GM20000 (cell line): ENCODE measurements at places on chromosomes 12 and 14.

GRCh38 chr14:89853936-89854693, 100.4 kb downstream of the EFCAB11 start:
- no peak for DNase-seq

- no peak for DNase-seq
Observed at GRCh38 chr12:10366875-10367274, 23.0 kb downstream of the KLRK1 start.

- DNase-seq: no peak
Observed at GRCh38 chr12:5260086-5260485, 171.8 kb upstream of the NTF3 start.

DNA sequence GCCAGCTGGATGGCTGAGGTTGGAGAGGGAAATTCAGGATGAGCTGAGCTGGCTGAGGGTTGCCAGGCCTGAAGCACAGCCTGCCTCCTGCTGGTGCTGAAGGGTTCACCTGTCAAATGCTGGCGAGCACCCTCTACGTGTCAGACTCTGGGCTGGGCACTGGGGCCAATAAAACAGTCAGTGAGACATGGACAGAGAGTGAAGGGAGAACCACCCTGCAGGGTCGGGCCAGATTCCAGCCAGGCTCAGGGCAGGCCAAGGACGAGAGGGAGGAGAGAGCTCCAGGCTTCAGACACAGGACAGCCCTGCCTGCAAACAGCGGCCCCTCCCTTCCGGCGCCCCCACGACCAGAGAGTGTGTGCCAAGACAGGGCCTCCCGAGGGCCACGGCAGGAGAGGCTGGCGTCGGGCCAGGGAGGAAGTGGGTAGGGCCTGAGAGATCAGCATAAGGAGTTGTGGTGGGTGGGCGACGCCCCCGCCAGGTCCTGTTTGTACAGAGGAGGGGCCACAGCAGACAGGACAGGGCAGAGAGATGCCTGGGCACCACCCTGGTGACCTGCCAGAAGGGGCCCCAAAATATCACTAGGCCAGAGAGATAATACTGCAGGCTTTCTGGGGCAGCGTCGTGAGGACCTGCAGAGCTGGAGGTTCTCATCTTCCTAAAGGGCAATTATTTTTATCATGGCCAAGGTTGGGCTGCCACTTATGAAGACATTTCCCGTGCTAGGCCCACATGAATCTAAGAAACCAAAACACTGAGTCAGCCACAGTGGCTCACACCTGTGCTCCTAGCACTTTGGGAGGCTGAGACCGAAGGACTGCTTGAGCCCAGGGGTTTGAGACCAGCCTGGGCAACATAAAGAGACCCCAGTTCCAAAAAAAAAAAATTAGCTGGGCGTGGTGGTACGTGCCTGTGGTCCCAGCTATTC, 73.1 kb upstream of the GPR68 start:
- no peak for DNase-seq

GRCh38 chr12:30687265-30687986, 8.2 kb downstream of the IPO8 start:
- DNase-seq: no peak

- no peak for DNase-seq
Observed at GRCh38 chr12:57276935-57277563, 26.1 kb upstream of the STAC3 start.

- no peak for DNase-seq
Observed at GRCh38 chr14:100588671-100589070, 1.5 kb upstream of the BEGAIN start.

DNA sequence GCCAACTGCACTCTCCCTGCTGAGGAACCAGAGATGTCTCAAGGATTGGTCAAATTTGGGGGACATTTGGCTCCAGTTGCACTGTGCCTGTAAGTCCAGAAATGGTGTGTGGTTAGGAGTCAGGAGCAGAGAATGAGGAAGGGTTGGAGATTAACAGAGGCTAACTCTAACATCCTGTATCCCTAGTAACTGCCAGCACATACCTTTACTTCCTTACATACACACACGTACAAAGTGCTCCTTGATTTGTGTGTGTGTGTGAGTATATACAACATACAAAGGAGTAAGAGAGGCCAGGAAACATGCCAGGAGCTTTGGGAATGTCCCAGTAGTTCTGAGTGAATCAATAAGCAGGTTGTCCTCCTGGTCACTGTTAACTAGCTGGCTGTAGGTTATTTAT, 39.8 kb upstream of the NRXN3 start:
- DNase-seq: no peak

DNA sequence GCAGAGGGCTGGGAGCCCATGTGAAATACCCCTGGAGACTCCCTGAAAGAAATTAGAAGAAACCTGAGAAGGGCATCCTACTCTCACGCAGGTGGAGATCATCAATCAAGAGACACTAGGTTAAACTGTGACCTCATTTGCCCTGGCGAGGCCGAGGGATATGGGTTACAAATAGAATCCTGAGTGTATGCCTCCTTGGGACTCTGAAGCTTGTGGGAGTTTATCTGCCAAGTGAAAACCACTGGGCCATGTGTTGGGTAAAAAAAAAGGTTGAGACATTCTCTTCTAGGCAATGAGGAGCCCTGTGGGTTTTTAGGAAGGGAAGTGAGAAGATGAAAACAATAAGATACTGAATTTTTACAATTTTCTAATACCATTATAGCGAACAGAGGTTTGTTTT, 160.7 kb upstream of the ARID2 start:
- no peak for DNase-seq

- DNase-seq: no peak
Observed at GRCh38 chr14:35576856-35577255, 42.9 kb downstream of the INSM2 start.

DNA sequence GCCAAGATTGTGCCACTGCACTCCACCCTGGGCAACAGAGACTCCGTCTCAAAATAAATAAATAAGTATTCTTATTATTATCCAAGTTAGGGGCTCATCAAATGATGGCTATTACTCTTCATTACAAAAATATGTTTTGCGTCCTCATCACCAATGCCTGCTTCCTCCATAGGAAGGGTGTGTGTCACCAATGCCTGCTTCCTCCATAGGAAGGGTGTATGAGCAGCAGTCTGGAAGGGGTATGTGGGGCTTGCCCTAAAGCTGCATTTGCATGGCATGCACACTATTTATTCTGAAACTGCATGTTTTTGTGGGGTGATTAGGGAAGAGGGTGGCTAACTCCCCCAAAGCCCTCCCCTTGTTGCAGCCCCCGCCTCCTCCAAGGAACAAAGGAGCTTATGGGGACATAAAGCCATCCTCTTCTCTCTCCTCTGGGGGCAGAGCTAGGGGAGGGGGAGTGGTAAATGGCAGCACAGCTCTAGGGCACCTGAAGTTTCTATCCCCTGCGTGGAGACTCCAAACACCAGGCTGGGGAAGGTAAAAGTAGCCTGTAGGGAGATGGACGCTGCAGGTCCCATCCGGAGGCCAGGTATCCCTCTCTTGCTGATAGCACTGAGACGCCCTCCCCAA, 1.3 kb downstream of the CAMKK2 start:
- DNase-seq: peak; percentile 39

- no peak for DNase-seq
Observed at GRCh38 chr12:81974762-81975161, 215.6 kb upstream of the PPFIA2 start.

DNA sequence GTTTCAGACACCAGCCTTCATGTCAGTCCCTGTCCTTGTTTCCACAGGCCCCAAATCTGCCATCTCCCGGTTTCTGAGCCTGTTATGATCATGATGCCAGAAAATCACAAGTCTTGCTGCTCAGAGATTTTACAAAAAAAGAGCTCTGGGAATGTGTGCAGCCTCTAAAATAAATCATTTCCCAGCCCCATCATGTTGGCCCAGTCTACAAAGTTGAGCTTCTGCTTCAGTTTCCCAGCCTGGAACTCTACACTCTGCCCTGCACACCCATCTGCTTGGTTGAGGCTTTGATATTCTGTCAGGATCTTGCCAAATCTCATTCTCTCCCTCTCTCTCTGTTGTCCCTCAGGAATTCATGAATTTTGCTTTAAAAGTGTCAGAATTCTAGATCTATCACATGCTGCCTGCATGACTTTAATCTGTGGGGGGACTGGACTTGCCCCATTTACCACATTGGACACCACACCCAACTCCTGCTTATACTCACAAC, 45.5 kb downstream of the NELL2 start:
- no peak for DNase-seq

- no peak for DNase-seq
Observed at GRCh38 chr12:47768323-47768811, 4.7 kb upstream of the SLC48A1 start.

DNA sequence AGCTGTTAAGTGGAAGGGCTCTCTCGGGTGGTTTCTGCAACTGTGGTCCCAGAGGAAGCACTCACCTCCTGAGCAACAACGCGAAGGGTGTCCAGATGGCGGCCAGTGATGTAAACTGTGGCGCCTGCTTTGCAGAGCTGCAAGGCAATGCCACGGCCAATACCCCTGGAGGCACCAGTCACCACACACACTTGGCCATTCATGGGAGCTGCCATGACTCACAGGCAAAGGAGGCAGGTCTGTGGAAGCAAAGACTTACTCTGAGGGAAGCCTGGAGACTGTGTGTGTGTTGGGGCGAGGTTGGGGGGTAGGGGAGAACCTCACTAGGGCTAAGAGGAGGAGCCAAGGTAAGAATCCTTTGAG, 707 bp downstream of the DHRS1 start:
- DNase-seq: no peak

- DNase-seq: no peak
Observed at GRCh38 chr12:9820281-9820930, 6.9 kb upstream of the KLRF1 start.

GRCh38 chr12:89951050-89951693, 242.5 kb upstream of the ATP2B1 start:
- DNase-seq: no peak
